ENCODE measurements at places on chromosomes 3 and 15.
A peak's percentile ranks its signal among the peaks of the same experiment; 100 is the strongest.

DNA sequence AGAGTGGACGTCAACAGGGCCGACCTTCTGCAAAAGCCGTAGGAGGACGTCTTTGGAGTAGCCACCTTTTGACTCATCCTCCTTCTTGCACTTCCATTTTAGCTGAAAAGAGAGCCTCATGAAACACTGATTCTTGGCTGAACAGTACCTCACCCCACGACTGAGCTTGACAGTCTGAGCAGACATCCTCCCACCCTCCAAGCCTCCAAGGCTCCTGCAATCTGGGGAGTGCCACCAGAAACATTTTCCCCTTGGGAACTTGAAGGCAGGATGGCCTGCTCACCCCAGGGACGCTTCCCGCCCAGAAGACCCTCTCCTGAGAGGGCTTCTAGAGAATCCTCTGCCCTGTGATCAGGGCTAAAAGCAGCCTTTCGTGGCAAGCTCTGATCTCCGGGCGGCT lies 5.2 kb downstream of the C15orf62 start:
- no peak for DNase-seq

GRCh38 chr15:44788748-44789147 lies 52.4 kb downstream of the TRIM69 start:
- DNase-seq: no peak

DNA sequence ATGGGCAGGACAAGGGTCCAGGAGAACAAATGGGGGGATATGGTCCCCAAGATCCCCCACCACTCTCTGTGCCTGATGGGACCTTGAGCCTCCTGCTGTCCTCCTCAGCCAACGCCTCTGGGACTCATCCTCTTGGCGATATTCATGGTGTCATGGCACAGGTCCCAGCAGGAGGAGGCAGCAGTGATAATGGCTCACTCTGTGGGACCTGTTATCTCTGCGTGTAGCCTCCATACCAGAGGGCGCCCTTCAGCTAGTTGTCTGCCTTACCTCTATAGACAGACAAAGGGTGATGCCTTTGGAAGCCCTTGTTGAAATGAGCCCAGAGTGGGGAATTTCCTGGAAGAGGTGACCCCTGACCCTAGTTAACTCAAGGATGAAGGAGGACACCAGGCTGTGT lies 7.4 kb downstream of the ZBTB47 start:
- no peak for DNase-seq

- DNase-seq: no peak
These were observed 75.6 kb downstream of the GMNC start for GRCh38 chr3:190786898-190787297.

DNA sequence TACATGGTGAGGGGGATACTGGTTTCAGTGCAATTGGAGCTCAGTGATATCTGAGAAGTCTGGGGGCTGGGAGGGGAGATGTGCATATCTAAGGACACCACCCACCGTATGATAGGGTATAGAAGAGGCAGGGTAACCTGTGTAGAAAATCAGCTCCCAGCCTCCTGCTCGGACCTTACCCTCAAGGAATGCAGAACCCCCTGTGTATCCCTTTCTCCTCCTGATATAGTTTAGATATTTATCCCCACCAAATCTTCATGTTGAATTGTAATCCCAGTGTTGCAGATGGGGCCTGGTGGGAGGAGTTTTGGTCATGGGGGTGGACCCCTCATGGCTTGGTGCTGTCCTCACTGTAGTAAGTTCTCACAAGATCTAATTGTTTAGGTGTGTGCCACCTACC lies 48.2 kb upstream of the GATA2 start:
- DNase-seq: no peak

GRCh38 chr3:17399586-17399985 lies 342.8 kb downstream of the TBC1D5 start:
- DNase-seq: no peak

GRCh38 chr15:65953622-65954021 lies 84.3 kb downstream of the RAB11A start:
- no peak for DNase-seq

DNA sequence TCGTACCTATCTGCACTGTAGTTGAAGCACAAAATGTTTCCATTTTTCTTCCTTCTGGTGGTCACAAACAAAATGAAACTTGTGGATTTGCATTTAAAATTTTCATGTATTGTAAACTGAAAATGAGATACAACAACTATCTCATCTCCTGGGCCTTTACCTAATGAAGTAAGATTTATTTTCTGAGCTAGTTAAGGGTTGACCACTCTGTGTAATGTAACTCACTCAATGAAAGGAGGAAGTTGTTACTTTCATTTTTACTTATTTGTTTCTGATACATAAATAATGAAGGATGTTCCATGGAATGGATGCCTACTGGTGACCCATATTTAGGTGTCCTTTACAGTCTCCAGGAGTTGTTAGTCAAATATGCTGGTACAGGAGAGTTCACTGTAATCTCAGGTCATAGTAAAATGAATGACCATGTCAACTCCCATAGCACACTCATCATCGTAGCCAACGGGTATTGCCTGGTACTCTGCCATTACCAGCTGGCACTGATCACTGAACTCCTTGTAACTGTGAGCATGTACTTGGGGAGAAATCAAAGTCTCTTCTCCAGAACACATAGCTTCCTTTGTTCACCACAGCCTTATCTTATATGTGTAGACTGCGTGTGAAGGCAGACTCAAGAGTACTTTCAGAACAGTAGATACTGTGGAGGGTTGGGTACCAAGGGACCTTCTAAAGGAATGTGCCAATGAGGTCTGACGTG lies 474.2 kb upstream of the ROBO2 start:
- DNase-seq: no peak

DNA sequence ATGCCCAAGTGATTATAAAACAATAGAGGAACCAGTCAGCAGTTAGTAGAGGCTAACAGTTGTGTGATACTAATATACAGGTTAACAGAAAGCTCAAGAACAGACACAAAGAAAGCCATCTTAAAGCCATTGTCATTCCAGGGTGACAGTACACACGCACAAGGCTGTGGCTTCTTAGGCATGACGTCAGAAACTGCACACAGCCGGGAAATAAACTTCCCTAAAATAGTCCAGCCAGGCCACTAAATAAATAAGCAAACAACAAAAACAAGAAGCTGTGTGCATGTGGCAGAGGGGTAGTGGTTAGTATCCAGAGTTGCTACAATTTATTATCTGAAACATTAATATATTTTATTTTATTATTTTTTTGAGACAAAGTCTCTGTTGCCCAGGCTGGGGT lies 49.8 kb downstream of the PPCDC start:
- DNase-seq: no peak

DNA sequence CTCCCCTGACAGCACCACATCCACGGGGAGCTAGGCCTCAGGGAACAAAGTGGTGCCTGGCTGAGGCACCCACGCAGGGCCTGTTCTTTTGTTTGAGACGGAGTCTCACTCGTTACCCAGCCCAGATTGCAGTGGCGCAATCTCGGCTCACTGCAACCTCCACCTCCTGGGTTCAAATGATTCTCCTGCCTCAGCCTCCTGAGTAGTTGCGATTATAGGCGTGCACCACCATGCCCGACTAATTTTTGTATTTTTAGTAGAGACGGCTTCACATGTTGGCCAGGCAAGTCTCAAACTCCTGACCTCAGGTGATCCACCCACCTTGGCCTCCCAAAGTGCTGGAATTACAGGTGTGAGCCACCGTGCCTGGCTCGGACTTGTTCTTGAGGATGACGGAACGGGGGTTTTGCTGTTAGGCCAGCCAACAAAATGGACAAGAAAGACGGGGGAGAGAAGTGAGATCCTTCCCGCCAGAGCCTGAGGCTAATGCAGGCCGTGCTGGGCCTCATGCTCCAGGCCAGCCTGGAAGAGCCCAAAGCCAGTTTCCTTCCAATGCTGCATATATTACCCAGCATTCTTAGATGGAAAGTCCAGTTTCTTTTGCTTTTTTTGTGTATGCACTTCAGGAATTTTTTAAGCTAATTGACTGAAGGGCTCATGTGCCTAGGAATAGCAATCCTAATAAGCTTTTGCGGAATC lies 28.1 kb upstream of the FURIN start:
- no peak for DNase-seq

DNA sequence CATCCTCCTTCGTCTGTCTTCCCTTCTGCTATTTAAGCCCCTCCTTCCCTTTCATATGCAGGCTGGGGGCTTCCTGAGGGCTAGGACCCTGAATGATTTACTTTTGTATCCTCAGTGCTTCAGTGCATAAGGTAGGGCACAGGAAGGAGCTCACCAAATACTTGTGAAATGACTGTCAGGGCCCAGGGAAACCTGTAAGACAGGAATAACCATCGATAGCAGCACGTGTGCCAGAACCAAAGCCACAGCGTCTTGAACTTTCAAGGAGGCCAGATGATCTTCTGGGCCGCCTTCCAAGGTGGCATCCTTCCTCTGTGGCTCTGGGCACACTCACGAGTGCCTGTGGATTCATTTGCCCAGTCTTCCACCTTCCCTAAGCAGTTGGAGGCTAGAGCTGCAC lies 3.9 kb downstream of the TMED3 start:
- no peak for DNase-seq

DNA sequence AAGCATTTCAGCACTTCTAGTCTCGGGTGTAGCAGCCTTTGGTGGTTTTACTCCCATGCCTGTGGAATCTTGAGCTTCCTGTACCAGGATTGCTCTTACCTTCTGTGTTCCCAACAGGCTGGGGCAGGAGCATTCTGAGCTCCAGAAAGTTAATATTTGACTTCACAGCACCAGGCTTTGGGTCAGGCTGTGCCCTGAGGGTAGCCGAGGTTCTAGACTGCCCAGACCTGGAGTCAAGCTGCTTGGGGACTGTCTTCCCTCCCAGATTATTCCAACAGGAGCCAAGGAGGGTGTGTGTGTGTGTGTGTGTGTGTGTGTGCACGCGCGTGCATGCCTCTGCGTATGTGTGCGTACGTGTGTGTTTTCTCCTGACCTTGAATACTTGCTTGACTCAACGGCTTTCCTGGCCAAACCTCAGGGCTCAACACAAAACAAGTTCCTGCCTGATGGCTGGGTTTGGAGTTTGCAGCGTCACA lies 94.8 kb downstream of the FLNB start:
- DNase-seq: no peak

DNA sequence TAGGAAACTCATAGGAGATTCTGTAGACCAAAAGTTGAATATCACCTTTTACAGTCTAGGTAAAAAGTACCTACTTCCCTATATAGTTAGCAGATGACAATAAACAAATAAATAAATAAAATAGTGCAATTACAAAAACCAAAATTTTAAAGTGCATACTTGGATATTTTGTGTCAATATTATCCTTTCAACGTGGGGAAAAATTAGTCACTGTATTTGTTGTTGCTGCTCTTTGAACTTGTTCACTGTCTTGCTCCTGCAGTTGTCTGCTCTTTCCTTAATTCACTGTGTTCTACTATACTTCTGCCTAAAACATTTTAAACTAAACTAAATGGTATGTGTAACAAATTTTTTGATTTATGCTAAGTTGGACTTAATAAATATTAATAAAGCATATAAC lies 889.0 kb downstream of the ROBO1 start:
- DNase-seq: no peak

DNA sequence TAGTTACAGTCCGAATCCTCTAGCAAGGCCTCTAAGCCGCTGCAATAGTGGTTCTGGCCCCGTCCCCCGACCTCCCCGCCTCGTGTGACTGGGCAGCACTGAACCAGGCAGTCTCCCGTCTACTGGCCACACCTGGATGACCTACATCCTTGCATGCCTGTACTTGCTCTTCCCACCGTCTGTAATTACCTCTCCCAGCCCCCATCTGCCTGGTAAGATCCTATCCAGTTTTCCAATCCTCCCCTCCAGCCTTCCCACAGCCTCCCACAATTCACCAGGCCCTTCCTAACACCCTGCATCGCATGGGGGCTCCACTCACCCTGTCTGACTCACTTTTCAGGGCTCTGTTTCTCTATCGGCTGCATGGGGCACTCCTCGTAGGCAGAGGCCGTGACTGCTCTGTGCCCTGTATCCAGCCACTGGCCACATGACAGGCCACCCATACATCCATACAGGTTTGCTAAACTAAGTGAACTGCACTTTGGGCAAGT lies 32.8 kb downstream of the XXYLT1 start:
- peak; percentile 28 for DNase-seq

All from coronary artery (tissue), 2 donors.